A172 (cell line): ENCODE measurements at places on chromosomes 1 and 21.

DNA sequence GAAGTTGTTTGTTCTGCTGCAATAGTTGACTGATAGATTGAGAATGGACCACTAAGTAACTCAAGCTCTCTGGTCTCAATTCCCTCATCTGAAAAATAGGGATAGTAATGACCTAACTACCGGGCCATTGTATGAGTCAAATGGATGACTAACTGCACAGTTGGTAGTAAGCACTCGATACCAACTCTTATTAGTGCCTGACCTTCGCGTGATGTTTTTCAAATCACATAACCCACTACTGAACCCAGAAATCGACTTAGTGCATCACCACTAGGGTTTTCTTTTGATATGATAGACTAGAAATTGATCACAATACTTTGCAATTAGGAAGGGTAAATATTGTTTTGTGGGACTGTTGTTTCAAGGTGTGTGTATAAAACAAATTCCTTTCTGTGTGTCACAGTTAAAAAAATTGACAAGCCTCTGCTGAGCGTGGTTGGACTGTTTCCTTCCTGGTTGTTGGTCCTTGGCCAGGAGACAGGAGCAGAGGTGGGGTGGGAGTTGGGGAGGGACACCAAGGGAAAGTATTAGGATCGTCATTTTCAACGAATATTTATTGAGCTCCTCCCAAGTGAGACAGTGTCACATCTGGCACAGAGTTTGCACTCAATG lies 54.0 kb upstream of the LRP8 start:
- peak; percentile 56 for DNase-seq

DNA sequence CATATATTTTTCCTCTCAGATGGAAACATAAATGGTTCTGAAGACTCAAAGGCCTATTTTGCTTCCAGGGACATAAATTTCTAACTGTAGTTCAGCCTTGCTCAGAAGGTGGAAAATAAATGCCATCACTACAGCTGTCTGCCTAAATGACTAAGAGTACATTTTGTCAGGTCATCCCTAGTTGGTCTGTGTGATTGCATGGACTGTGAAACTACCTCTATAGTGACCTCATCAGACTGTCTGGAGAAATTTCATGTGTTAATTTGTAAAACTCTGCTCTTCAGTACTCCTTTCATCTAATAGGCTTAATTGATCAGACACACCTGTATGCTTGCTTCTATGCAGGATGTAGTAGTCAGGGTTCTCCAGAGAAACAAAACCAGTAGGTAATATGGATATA lies 886.9 kb downstream of the AMY1C start:
- DNase-seq: peak; percentile 48

- no peak for DNase-seq
Observed at GRCh38 chr21:45347712-45348499, 57.1 kb upstream of the COL18A1 start.

GRCh38 chr1:30679201-30679975 lies 44.0 kb downstream of the MATN1 start:
- DNase-seq: no peak

DNA sequence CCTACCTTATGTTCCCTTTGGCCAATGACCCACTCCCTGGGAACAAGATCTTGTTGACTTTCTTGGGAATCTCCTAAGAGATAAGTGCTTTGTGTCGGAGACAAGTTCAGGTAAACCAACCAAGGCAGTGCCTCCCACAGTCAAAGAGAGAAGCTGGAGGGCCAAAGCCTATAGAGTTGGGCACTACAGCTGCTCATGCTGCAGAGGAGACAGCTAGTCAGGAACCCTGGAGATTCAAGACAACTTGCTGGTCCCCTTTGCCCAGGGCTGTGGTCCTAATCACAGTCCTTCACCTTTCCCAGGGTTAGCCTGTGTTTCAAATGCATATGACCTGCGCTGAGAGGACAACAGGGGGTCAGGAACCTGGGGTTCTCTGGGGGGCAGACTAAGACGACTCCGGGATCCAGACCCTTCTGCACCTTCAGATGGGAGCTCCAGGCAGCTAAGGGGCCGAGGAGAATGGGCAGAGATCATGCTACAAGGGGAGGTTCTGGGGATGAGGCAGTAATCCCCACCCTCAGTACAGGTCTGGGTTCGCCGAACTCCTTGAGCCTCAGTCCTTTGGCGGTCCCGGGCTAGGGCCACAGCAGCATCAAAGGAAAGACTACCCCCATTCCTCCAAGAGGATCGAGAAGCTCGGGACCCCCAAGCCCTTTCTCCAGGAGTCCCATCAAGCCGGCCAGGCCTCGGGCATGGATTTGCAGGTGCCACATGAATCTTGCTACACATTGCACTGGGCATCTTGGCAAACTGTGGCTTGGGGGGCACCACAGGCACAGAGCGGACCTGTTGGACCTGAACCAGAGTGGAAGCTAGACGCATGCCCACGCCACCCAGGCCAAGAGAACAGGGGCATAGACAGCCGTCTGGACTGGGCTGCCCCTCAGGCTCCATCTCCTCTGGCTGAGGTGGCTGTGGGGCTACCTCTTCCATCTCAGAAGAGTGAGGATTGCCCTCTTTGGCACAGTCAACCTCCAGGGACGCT lies 2.0 kb upstream of the USF1 start:
- no peak for DNase-seq
